ENCODE measurements at places on chromosomes 2 and 18.

- no peaks in the 10 kb centered on the region for H3K36me3 ChIP-seq
- H3K4me3 ChIP-seq = no peak overlapping the region
- DNase-seq = no peak
- H3K4me1 ChIP-seq = no peaks in the 10 kb centered on the region
- no peaks in the 10 kb centered on the region for H3K27me3 ChIP-seq
Observed at GRCh38 chr2:71794611-71795010, 341.2 kb downstream of the DYSF start.

GRCh38 chr2:30257266-30258214 lies 26.2 kb downstream of the LBH start:
- no peaks in the 10 kb centered on the region for H3K4me1 ChIP-seq
- H3K4me3 ChIP-seq = no peak overlapping the region
- H3K36me3 ChIP-seq = peaks cover 2% of the 10 kb centered on the region
- H3K27ac ChIP-seq = no peak overlapping the region
- no peak for DNase-seq

GRCh38 chr2:119292226-119292625 lies 68.6 kb downstream of the STEAP3 start:
- no peak for DNase-seq
- no peak overlapping the region for H3K4me3 ChIP-seq
- H3K27me3 ChIP-seq = no peaks in the 10 kb centered on the region
- H3K36me3 ChIP-seq = no peaks in the 10 kb centered on the region

DNA sequence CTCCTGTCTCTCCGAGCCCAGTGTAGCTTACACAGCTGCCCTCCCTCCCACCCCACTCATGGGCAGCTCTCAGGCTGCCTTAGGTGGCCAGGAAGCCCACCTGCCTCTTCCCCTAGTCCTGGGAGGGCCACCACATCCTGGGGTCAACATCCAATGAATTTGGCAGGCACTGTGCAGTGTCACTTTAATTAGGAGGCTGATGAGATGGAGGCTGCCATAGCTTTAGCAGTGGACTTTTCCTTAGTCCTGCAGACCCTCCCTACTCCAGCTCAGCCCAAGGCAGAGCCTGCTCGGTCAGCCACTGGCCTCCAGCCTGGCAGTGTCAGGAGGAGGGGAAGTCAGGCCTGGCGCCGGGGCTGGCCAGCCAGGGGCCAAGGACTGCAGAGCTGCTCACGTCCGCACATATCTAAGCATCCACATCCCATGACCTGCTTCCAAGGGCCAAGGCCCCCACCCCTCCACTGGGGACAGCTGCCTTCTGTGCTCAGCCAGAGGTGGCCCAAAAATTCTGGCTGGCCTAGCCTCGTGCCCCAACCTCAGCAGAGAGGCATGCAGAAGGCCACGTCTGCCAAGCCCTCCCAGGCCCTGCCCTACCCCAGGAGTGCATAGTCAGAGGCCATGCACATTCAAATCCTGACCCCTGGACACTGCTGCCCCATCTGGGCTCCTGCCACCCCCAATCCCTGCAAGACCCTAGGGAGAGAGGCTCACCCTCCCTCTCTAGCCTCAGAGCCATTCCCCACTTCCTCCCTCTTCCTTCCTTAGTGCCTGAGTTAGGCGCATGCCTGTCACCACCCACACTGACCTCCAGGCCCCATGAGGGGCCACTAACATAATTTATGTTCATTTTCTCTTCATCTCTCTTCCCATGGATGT lies 33.1 kb downstream of the ADRA2B start:
- H3K36me3 ChIP-seq = no peaks in the 10 kb centered on the region
- no peak for DNase-seq
- no peak overlapping the region for H3K27ac ChIP-seq
- no peak overlapping the region for H3K4me3 ChIP-seq
- H3K4me1 ChIP-seq = no peaks in the 10 kb centered on the region

DNA sequence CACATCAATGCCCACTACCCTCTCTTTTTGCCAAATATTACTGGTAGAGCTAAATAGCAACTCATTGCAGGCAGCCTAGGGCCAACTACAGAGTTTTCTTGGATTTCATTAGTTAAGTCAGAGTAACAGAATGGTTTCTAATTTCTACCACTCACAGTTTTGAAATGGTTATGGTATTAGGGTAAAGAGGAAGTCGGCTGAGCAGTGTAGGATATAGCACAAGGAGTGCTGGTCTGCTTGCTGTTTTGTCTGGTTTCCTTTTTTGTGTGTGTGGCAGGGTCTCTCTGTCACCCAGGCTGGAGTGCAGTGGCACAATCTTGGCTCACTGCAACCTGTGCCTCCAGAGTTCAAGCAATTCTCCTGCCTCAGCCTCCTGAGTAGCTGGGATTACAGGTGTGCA lies 289.2 kb upstream of the CCDC68 start:
- no peak for DNase-seq
- no peaks in the 10 kb centered on the region for H3K4me1 ChIP-seq
- no peaks in the 10 kb centered on the region for H3K27me3 ChIP-seq

DNA sequence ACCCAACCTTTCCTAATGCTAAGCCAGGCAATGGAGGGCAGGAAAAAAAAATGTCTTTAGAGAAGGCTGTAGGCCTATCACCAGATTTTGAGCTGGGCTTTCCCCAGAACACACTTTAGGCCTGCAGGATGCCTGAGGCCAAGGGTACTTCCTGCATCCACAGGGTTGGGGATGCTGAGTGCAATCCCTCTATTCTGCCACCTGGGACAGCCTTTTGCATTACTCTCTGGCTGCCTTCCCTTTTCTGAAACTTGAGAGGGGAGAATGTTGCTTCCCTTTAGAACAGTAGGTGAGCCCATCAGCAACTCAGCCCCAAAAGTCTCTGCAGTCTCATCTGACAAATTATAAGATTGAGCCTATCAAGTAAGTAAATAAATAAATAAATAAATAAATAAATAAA lies 195.2 kb downstream of the SLC8A1 start:
- peak; percentile 51 for DNase-seq
- no peak overlapping the region for H3K4me3 ChIP-seq
- no peaks in the 10 kb centered on the region for H3K27me3 ChIP-seq
- no peak overlapping the region for H3K27ac ChIP-seq

DNA sequence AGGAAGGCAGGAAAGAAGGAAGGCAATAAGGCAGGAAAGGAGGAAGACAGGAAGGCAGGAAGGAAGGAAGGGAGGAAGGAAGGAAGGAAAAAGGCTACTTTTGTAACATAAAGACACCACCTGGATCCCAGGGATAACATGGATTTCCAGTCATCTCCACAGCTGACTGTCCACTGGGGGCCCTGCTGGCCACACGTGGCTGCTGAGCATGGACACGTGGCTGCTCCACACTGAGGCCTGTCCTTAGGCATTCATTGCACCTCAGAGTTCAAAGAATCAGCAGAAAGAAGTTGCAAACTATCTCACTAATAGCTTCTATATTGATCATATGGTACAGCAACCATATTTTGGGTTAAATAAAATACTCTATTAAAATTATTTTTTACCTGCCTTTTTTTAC lies 130.2 kb upstream of the SALL3 start:
- H3K4me3 ChIP-seq = no peak overlapping the region
- H3K36me3 ChIP-seq = no peaks in the 10 kb centered on the region
- no peak for DNase-seq
- H3K27me3 ChIP-seq = no peaks in the 10 kb centered on the region
- no peak overlapping the region for H3K27ac ChIP-seq

DNA sequence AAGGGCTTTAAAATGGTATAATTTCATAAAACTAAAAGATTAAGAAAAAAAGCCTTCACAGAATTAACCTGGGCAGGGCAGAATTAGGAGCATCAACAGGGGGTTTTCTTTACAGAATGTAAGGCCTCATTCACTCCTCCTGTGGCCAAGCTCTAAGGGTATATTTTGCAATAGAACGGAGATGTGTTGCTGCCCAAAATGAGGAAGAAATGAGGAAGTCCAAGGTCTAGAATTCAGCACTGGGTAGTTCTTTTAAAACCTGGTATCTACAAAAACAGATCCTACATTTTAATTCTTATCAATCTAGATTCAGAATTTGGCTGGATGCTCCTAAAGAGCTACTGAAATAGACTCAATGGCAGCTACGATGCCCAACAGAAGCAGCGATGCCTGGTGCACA lies 101.8 kb downstream of the AKAIN1 start:
- H3K27me3 ChIP-seq = no peaks in the 10 kb centered on the region
- H3K4me3 ChIP-seq = no peak overlapping the region
- H3K36me3 ChIP-seq = no peaks in the 10 kb centered on the region

GRCh38 chr2:66236067-66236685 lies 198.7 kb upstream of the MEIS1 start:
- H3K36me3 ChIP-seq = no peaks in the 10 kb centered on the region
- no peak overlapping the region for H3K4me3 ChIP-seq
- no peaks in the 10 kb centered on the region for H3K27me3 ChIP-seq
- H3K27ac ChIP-seq = no peak overlapping the region

DNA sequence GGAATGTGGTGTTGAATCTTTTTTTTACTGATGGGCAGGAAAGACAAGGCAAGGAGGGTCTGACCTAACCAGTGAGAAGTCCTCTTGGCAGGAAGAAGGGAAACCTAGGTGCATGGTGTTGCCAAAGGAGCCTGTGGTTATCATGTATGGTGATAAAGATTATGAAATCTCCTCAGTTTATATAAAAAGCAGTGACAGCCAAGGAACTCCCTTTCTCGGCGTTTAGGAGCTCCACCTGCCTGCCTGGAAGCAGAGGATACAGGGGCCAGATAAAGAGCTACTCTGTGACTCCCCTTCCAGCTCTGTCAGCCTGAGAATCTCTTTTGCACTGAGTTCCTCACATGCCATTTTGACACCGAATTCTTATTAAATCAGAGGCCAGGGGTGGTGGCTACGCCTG lies 26.1 kb downstream of the COLEC12 start:
- DNase-seq = no peak
- H3K4me1 ChIP-seq = peaks cover 2% of the 10 kb centered on the region
- H3K27ac ChIP-seq = no peak overlapping the region
- no peaks in the 10 kb centered on the region for H3K27me3 ChIP-seq
- no peak overlapping the region for H3K4me3 ChIP-seq

Measured in H1 (cell line).